Stimulated activated naive CD4-positive, alpha-beta T cell treated with Interleukin-2 at 50 U/mL for 16 hours (primary cell): ENCODE measurements at places on chromosomes 5 and 9.

DNA sequence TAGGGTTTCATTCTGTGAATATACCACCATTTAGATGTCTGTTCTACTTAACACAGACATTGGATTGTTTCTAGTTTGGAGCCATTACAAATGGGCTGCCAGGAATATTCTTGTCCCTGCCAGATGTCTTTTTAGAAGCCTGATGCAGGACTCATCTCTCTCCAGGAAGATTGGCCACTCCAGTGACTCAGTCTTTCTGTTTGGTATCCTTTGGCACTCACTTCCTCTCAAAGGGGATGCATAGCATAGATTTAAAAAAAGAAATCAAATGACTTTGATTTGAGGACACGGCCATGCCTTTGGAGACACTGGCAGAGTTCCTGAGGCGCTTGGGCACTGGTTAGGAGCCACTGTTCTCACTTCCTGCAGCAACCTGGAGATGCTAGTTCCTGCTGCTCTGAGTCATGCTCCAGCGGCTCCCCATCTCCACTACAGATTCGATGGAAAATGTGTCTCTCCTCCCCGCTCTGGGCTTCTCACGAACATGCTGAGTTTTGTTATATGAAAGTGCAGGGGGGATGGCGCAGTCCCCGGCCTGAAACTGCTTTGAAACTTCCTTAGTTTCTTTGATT, 3.5 kb upstream of the ZNF366 start:
- DNase-seq: no peak

DNA sequence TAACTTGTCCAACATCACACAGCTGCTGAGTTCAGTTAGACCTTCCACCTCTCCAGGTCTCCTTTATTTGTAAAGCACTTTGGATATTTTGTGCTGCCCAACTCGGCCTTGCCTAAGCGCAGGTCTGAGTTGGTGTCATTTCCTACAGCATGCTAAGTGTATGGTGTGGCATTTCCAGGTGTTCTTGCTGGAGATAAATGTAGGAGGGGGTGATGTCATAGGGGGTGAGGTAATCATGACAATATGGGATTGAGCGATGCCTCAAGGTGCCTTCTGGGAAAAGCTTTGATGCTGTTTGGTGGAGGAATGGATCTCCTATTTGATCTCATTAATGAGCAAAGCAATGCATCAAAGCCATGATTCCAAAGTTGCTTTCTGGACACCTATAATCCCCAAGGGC, 32.3 kb upstream of the NEURL1B start:
- DNase-seq: no peak

- no peak for DNase-seq
Observed at GRCh38 chr5:33997331-33997983, 10.4 kb downstream of the AMACR start.

DNA sequence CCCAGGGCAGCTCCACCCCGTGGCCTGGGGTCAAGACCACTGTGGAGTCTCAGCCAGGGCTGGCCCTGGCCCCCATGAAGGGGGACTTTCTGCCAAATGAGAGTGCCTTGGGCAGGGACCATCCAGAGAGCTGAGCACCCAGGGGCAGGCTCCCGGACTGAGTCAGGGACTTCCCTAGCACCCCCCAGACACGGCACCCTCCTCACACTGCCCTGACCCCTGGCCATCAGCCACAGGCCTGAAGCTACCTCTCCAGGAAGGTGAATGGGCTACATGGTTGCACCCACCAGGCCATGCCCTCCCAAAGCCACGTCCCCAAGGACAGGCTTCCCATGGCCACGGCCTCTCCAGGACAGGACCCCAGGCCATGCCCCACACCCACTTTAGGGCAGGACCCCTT, 9.5 kb downstream of the CCDC187 start:
- DNase-seq: no peak

- no peak for DNase-seq
Observed at GRCh38 chr9:104633976-104634520, 16.0 kb upstream of the OR13C9 start.
